Hair follicle dermal papilla cell (primary cell): ENCODE measurements at places on chromosomes 7 and 10. TPM values are rescaled to one million over a fixed set of nuclear protein-coding genes. Genes with fewer than 3 reads are reported as not detected.

The FAM25A gene
- not detected in 2 replicates for total RNA-seq

The TEX36 gene
- total RNA-seq, result 0.24 and 0.32 TPM in 2 replicates

The C10orf67 gene
- 0.12 and 0.16 TPM in 2 replicates for total RNA-seq

The HMX3 gene
- total RNA-seq, result not detected in 2 replicates

The DDC gene
- total RNA-seq, result not detected in 2 replicates
